ENCODE measurements at places on chromosomes 4 and X.

DNA sequence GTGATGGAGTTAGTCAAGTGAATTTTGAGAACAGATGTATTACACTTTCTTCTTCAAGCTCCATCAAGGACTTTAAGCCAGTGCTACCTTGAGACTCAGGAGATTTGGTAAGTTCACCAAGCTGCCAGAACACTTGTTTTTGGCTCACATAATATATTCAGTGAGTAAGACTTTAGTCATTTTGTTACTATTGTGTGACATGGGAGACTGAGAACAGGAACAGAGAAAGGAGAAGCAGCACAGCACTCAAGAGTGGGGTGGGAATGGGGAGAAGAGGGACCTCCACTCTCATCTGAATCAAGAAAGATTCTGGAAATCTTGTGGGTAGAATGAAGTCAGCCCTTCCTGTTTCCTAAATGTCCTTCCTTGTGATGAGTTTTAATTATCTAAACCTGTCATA, 87.3 kb upstream of the TET2 start:
- DNase-seq: no peak

DNA sequence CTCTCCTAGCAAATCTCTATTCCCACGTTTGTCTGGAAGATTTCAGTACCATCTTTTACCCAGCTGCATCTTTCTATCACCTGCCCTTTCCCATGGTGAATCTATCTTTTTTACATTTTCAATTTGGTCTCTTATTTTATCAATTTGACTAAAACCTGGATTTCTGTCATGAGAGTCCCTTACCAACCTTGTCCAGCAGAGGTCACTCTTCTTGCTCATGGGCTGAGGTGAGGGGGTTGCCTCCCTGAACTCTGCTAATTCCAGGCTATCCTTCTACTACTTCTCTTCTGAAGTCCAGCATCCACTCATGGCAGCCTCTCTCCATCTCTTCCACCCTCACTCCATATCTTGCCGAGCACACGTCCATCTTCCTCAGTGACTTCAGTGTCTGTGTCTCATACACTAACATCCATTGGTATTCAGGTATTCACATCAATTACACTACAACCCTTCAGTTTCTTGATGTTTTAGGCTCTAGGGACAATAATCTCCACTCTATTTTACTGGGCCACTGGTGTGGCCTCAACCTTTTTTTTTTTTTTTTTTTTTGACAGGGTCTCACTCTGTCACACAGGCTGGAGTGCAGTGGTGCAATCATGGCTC, 17.8 kb upstream of the ZNF827 start:
- no peak for DNase-seq

DNA sequence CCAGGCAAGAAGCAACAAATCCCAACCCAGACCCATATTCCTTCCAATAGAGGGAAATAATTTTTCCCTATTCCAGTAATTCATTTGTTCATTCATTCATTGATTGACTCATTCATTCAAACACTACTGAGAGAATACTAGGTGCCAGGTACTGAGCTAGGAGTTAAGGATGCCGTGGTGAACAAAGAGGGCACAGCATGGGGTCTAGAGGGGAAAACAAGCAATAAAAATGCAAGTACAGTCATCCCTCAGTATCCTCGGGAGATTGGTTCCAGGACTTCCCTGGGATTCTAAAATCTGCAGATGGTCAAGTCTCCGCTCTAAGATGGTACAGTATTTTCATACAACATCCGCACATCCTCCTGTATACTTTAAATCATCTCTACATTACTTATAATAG, 18.7 kb downstream of the RASGEF1B start:
- DNase-seq: no peak

GRCh38 chr4:95838192-95838591, 1.7 kb upstream of the PDHA2 start:
- DNase-seq: no peak

DNA sequence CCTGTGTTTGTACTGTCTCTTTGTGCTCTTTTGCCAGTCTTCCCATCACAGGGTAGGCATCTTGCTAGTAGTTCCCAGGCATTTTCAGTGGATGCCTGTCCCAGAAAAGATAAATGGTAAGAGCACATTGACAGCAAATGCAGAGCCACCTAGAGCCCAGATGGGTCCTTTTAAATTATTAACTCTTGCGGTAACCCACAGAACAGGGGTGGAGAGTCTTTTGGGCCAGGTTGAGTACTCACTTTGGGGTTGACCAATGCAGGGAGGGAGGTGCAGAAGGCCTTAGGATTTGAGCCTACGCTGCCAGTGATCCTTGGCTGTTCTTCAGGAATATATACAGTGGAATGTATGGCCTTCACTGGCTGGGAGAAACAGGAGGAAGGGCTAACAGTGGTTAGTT, 173.8 kb downstream of the MSN start:
- no peak for DNase-seq

DNA sequence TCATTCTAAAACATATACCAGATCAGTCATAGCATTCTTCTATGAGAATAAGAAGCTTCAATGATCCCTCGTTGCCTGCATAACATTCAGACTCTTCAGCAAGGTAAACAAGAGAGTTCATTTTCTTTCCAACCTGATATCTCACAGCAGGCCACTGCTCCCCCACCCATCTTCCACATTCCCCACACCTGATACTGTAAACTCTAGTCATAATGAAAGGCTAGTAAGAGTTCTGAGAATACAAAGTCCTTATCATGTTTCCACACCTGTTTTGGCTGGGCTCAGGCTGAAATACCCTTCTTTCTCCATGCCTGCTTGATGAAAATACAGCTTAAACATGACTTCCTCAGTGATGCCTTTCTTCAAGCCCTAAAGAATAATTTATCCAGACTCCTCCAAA, 2.3 kb upstream of the AASDH start:
- no peak for DNase-seq

- DNase-seq: no peak
These were observed 200.0 kb downstream of the CFAP299 start for GRCh38 chr4:80535551-80535950.

GRCh38 chr4:118799231-118799942, 36.5 kb downstream of the SEC24D start:
- DNase-seq: no peak

GRCh38 chr4:152630324-152630723, 49.5 kb downstream of the TMEM154 start:
- no peak for DNase-seq

GRCh38 chr4:14871676-14872430, 130.4 kb upstream of the CPEB2 start:
- no peak for DNase-seq

DNA sequence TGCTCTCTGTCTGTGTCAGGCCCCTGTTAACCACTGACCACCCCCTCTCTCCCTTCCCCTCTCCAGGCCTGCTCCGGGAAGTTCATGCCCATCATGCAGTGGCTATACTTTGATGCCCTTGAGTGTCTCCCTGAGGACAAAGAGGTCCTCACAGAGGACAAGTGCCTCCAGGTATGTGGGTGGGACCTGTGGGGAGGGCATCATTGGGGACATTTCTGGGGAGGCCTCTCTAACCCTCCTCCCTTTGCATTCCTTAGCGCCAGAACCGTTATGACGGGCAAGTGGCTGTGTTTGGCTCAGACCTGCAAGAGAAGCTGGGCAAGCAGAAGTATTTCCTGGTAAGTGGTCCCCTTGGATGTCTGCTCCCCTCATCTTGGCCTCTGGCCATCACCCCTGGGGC, 9.2 kb downstream of the UBA1 start:
- no peak for DNase-seq

GRCh38 chr4:120053911-120054310, 12.7 kb downstream of the MAD2L1 start:
- DNase-seq: no peak

- DNase-seq: no peak
These were observed 109.5 kb upstream of the ADRA2C start for GRCh38 chr4:3656416-3657356.

- no peak for DNase-seq
These were observed 511.5 kb upstream of the ATOH1 start for GRCh38 chr4:93317057-93317456.

- no peak for DNase-seq
These were observed 640.8 kb upstream of the INTU start for GRCh38 chr4:126991965-126992364.

GRCh38 chrX:1451661-1452515, 821 bp downstream of the ASMTL start:
- DNase-seq: no peak

DNA sequence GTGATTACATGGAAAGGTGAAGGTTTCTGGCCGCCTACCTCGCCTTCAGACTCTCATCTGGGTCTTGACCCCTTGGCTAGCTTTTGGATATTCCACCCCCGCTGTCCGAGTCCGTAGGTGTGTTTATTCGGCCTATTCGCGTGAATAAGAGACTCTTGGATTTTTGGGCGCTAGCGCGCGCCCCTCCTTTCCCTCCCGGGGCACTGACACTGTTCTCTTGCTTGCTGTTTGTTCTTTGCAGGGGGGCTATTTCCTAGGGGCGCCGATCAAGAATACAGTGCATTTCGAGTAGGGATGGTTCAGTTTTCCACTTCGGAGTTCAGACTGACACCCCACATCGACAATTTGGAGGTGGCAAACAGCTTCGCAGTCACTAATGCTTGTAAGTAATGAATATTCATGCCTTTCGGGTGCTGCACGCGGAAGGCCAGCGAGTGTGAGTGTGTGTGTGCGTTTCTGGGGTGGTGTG, 932 bp downstream of the GRIA2 start:
- DNase-seq: no peak

DNA sequence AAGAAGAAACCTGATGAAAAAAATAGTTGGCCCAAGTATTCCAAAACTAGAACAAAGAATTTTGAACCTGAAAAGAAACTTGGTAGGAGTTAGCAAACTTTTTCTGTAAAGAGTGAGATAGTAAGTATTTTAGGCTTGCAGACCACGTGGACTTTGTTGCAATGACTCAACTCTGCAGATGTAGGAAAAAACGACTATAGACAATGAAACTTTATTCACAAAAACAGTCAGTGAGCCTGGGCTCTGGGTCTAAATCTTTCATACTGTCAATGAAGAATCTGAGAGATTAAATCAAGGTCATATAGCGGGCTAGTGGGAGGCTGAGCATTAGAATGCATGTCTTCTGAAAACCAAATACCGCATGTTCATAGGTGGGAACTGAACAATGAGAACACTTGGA, 23.0 kb downstream of the SH3D19 start:
- DNase-seq: no peak

GRCh38 chr4:55560096-55560495, 13.4 kb upstream of the CLOCK start:
- DNase-seq: no peak

GRCh38 chrX:104795804-104796203, 229.8 kb downstream of the IL1RAPL2 start:
- DNase-seq: no peak

DNA sequence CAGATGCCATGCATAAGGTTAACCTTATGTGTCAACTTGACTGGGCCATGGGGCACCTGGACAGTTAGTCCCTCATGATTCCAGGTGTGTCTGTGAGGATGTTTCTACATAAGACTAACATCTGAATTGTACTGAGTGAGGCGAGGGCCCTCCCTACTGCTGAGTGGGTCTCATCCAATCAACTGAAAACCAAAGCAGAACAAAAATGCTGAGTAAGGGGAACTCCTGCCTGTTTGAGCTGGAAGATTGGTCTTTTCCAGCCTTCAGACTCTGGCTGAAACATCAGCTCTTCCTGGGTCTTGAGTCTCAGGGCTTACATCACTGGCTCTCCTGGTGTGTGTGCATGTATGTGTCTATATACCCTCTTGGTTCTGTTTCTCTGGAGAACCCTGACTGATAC, 13.8 kb downstream of the NELFA start:
- DNase-seq: no peak

DNA sequence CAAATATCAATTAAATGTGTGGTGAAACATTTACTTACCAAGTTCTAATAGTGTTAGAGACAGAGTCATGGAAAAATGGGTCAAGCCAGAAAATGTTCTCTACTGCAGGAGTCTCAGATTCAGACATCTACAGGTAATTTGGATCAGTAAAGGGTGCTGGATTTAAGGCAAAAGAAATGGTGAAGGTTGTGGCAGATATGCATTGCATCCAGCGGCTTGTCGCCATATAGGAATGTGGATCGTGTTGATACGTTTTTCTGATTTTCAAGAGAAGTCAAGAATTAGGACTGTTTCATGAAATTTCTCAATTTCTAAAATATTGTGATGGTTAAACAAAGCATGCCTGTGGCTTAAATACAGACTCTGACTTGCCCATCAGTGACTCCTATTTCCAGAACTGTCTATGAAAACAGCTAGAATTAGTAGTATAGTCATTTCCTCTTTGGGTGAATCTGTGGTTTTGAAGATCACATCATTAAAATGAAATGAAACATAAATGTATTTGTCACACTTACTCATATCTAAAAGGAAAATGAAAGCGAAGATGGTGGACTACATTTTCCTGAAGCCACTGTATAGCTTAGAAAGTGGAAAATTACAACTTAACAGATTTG, 110.1 kb upstream of the VEGFC start:
- DNase-seq: peak; percentile 71

DNA sequence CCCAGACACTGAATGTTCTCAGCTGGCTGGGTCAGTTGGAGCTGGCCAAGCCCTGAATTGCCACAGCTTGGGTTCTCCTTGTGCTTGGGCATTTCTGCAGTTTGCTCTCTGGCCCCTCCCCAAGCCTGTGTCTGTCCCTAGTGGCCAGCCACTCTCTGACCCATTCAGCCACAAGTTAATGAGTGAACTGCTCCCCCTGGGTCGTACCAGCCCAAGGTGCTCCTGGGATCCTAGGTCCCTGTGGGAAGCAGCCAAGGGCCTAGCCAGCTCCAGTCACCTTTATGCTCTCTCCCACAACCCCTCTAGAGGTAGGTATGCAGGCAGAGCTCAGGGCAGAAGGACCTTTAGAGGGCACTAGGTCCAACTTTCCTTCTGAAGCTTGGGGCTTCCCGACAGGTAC, 51.5 kb downstream of the STARD8 start:
- no peak for DNase-seq

DNA sequence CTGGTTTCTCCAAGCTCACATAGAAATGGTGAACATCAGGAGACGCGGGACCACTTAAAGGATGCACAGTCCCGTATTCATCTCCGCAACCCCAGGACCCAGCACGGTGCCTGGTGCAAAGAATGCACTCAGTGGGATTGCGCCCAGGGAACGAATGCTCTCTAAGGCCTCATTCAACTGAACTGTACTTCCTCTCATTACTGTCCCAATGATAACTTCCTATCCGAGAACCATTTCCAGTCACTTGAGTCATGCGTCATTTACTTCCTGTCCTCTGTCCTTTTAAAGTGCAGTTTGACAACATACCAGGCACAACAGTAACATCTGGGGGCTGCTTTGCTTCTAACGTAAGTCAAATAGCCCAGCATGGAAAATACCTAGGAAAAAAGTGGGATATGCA, 75.7 kb downstream of the RBM47 start:
- peak; percentile 71 for DNase-seq

DNA sequence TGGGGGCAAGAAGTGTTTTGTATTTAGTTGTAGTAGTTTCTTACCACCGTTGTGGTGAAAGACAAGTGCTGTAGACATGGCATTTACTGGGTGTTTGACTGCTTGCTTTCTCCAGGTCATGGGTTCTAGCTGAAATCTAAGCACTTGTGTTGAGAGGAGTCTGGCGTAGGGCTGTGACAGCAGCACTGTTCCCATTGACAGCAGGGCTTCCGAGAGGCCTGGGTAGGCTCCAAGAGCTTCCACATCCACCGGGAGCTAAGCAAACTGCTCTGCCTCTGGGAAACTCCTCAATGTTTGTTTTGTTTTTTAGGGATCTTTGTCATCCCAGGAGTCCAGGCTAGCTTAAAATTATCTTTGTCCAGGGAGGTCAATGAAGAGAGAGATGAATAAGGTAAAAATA, 44.3 kb downstream of the BMPR1B start:
- no peak for DNase-seq

Data from bone marrow (tissue), 2 donors.